T-cell (primary cell): ENCODE measurements at places on chromosomes 3 and 15. TPM values are rescaled to one million over a fixed set of nuclear protein-coding genes. Genes with fewer than 3 reads are reported as not detected.

IMPG2 gene
- 0.82 TPM for total RNA-seq

CCDC39 gene
- total RNA-seq: not detected

CCR5 gene
- 6.0 TPM for total RNA-seq

UBL7 gene
- total RNA-seq: 55.3 TPM

DISP2 gene
- total RNA-seq: 0.05 TPM

PLSCR5 gene
- total RNA-seq: not detected

FSIP1 gene
- total RNA-seq: 0.35 TPM

GRCh38 chr3:11201251-11202019 lies 47.1 kb downstream of the HRH1 start:
- DNase-seq: no peak

DNA sequence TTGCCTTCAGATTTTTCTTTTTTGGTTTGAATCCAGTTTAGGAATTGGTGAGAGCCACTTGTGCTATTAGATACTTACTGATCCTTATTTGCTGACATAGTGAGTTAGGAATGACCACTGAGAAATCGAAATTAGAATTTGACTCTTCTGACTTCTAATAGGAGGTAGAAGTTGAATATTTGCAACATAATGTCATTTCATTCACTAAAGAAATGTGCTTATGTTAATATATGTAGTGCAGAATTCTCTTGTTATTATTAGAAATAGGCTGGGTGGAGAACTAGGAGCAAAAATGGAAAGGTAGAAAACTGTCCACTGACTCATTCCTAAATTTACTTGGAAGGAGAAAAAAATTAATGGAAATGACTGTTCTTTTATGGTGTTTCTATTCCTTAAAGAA lies 538.2 kb upstream of the SGO1 start:
- DNase-seq: no peak

DNA sequence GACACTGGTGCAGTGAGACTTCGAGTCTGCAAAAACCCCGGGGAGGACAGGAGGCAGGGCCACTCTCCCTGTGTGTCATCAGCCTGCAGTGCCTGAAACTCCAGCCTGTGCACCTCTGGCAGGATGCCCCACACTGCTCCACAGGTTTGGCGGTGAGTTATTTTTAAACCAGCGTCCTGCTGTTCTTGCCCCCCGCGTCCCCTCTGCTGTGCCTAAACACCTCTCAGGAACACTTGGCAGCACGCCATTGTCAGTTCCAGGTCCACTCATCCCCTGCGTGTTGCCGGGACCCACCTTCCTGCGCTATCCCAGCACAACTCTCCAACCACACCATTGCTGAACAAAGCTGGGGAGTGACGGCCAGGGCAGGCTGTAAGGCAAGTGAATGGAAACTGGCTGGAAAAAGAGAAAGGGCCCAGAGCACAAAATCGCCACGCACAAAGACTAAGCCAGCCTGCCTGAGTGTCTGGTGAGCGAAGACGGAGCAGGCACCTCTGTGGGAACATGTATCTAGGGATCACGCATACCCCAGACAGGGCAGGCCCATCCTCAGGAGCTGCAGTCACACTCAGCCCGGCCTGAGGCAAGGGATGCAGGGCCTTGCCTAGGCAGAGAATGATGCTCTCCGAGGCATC lies 3.1 kb upstream of the PLA2G4F start:
- no peak for DNase-seq

- DNase-seq: no peak
Measured at GRCh38 chr3:124467980-124468902, 262.0 kb upstream of the UMPS start.

GRCh38 chr15:40857601-40858341 lies 13.9 kb downstream of the SPINT1 start:
- peak; percentile 86 for DNase-seq

DNA sequence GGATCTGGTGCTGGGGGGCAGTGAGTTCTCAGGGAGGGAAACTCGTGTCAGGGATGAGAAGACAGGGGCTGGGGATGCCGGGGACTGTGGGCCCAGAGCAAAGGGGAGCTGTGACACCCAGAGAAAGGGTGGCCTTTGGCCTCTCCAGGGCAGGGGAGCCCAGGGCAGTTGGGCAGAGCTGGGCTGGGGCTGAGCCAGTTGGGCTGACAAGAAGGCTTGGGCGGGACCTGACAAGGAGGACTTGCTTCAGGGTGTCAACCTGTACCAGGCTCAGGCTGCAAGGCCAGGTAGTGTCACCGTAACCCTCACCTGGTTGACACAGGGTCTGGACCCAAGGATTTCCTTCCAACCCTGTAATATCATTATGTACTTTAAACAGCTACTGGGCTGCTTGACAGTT lies 13.2 kb upstream of the ANPEP start:
- no peak for DNase-seq

DNA sequence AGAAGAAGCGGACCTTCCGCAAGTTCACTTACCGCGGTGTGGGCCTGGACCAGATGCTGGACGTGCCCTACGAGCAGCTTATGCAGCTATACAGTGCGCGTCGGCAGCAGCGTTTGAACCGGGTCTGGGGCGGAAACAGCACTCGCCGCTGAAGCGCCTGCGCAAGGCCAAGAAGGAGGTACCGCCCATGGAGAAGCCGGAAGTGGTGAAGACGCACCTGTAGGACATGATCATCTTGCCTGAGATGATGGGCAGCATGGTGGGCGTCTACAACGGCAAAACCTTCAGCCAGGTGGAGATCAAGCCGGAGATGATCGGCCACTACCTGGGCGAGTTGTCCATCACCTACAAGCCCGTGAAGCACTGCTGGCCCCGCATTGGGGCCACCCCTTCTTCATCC lies 390.4 kb upstream of the MEIS2 start:
- DNase-seq: no peak

DNA sequence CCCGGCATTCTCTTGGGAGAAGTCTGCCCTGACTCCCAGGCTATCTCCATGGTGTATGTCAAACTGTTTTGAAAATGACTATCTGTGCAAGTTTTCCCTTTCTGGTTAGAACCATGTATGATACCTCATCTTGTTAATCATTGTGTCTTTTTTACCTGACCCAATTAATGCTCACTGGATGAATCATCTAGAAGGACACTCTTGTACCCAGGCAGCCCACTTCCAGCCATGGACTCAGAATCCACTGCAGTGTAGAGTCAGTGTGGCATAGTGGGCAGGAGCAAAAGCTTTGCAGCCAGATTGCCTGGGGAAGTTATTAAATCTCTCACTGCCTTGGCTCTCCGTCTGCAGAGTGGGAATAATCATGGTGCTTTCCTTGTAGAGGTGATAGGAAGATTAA lies 1.2 kb downstream of the FAM3D start:
- no peak for DNase-seq

- DNase-seq: no peak
Measured at GRCh38 chr3:42504334-42505127, 2.1 kb downstream of the VIPR1 start.

DNA sequence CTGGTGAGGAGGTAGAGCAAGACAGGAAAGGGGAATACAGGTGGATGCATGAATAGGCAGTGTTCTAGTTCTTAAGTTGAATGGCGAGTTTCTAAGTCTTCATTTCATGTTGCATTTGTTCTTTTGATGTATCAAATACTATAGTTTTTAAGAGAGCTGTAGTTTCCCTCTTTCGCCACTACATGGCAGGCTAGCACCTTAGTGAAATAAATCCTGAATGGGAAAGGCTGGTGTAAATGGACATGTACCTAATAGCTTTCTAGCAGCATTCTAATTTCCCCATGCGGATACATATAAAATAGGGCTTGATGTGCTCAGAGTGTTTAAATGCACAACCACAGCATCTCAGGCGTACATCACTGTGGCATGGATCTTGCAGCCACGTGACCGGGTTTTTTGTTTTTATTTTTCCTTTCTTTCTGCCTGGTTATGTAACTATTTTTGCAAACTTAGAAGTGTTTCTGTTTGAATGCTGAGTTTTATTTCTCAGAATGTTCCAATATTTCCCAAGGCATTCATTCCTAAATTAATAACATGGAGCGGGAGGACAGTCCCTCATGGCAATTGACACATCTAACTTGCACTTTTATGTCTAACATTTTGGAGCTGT lies 23.5 kb upstream of the CLN6 start:
- peak; percentile 31 for DNase-seq
